ENCODE measurements at places on chromosomes 1 and 21.

GRCh38 chr21:38800924-38801744 is 4.6 kb upstream of the ETS2 start:
- DNase-seq: no peak

DNA sequence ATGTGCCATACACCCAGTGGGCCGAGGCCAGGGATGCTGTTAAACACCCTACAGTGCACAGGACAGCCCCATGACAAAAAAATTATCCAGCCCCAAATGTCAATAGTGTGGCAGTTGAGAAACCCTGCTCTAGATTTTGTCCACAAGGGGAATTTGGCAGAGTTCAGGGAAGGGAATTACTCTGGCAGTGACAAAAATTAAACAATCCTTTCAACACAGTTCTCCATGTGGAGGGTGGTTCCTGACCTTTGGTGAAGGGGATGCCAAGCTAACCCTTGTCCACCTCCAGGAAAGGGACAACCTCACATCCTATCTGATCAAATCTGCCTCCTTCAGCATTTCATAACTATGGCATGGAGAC is 28.4 kb upstream of the CD84 start:
- no peak for DNase-seq

DNA sequence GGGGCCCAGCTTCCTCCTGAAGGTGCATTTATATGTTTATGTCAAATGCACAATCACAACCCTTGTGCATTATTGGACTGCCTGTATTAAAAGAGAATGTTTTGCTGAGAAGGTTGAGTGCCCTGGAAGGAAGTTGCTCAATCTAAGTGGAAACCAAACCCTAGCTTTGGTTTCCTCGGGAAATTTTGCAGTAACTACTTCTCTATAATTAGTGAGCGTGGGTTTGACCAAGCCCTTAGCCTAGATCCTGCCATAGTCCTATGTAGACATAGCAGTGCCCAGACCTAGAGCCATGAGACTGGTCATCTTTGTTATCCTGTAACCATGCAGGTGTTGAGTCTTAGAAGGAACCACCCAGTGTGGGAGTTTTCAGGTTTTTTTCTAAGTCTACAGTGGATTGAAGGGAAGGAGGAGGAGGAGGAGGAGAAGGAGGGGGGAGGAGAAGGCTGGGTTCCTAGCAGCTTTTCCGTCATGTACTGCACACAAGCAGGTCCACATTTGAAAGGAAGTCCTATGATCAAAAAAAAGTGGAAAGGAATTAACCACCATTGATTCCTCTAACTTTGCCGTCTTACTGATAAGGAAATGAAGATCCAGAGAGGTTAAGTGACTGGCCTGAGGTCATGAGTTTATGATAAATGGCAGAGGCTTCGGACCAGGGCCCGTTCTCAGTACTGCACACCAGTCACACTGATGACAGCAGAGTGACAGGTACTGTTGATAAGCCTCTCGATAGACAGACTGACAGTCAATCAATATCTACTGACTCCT is 72.2 kb upstream of the LYST start:
- no peak for DNase-seq

DNA sequence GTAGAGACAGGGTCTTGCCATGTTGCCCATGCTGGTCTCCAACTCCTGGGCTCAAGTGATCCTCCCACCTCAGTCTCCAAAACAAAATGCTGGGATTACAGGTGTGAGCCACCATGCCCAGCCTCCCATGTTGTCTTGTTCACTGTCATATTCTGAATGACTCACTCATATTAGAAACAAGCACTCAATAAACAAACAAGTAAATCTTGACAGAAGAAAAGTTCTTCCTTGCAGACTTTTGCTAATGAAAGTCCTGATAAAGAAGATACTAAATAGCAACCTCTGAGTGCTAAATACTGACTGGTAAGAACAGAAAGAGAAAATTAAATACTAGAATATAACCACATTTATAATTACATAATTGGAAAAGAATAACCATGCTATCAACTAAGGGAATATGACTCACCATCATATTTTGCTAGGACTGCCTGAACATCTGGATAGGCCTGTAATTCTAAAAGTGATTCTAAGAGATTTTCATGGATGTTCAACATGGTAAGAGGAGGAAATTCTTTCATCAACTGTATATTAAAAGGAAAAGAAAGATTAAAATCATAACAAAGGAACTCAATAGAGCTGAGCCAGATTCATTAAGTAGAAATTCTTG is 37.3 kb downstream of the ST7L start:
- DNase-seq: no peak

DNA sequence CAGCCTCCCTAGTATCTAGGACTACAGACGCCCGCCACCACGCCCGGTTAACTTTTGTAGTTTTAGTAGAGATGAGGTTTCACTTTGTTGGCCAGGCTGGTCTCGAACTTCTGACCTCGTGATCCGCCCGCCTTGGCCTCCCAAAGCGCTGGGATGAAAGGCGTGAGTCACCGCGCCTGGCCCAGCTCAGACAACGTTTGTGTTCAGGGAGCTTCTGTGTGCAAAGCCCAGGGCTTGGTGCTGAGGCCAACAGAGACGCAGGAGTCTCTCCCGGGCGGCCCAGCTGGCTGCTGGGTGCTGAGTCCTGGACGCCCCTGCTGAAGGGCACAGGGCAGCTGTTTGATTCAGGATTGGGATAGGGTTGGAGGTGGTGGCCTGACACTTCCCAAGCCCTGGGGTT is 3.0 kb downstream of the PRKCZ start:
- DNase-seq: no peak

- no peak for DNase-seq
Observed at GRCh38 chr21:45374826-45375455, 30.0 kb upstream of the COL18A1 start.

DNA sequence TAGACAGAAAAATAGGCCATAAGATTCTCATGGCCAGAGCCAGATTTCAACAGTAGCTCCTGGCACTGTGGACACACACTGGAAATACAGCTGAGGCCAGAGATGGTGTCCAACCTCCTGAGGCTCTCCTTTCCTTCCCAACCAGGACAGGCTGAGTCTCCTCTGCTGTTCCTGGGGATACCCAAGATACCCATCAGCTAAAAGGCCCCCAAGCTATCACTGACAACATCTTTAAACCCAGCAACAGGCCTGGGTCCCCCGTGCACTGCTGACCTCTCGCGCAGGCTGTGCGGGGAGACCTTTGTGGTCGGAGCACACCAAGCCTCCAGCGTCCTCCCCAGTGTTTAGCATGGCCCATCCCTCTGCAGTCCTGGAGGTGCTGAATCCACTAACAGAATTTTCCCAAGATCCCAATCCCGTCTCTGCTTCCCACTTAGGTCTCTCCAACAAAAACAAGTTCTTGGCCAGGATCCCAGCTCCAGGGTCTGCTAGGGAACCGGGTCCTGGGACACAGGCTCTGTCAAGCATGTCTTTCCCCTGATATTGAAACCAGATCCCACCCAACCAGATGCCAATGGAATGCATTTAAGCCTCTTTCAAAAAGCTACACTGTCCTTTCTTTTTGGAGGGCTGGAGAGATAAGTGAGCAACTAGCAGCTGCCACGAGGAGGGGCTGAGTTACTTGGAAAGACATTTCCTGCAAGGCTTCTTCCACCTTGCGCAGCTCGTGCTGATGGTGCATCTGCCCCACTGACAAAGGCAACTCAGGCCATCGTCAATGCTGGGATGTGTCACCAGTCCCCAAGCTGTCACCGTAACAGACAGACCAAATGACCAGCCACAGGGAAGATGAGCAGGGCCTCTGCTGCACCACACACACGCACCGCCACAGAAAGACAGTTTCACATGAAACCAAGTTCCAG is 73.2 kb downstream of the BCAR3 start:
- DNase-seq: no peak

DNA sequence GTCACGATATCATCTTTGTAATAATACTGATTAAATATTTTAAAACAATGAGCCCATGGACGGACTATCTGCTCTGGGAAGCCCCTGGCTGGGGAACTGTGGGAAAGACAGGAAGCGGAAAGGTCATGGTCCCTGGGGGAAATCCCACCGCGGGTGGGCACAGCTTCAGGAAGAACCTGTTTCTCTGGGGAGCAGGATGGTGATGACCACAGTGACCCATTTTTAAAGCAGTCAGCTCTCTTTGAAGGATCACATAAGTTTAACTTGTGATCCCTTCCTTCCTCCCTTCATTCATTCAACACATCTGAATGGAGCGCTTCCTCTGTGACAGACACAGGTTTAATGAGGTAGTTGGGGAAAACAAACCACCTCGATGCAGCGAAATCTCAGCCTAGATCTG is 73.0 kb downstream of the DHRS3 start:
- DNase-seq: no peak

DNA sequence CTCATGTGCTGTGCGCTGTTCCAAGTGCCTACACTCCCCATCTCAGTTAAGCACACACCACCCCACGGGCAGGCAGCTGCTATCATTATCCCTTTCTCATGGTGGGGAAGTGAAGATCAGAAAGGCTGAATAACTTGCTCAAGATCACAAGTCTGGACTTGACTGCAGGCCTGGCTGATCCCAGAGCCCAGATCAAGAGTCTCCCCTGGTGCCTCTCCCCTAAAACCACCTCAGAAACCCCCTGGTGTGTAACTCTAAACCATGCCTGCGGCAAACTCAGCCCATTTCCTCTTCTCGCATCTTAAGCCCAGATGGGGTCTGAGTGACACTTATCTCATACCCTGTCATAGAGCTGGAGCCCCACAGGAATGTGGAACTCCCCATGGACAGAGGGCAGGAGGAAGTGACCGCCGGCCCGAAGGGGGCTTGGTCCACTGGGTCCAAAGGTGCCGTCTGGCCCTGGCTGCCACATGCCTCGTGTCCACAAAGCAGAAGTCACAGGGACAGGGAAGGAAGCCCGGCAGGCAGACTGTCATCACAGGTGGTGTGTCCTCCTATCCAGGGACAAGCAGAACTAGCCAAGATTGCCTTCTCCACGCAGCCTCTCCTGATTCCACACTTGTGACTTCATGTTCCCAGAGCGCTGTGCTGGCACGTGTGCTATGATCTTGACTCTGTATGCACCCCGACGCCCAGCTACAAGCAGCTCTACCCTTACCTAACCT is 92.1 kb downstream of the SYF2 start:
- DNase-seq: no peak

GRCh38 chr1:202107801-202108731 is 14.7 kb upstream of the GPR37L1 start:
- DNase-seq: no peak

GRCh38 chr1:245677461-245678240 is 522.9 kb downstream of the KIF26B start:
- no peak for DNase-seq

DNA sequence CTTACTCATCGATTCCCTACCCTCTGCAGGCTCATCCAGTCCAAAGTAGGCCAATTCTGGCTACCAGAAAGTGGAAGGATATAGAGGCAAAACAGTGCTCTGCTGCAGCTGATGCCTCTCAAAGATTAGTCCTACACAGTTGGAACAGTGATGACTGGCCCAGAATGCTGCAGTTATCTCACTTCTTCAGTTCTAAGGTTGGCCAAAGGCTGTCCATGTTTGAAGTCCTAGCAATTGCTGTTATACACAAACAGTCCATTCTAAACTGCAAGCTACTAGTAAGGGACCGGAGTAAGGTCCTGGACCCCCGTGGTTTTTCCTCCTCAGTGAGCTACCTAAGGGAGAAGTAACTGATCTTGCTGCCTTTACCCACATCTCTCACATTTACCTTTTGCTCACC is 129.1 kb upstream of the NRIP1 start:
- DNase-seq: no peak

- DNase-seq: no peak
Observed at GRCh38 chr1:211261229-211261628, 2.1 kb downstream of the RCOR3 start.

- DNase-seq: no peak
Observed at GRCh38 chr1:213689260-213689659, 298.5 kb upstream of the PROX1 start.

DNA sequence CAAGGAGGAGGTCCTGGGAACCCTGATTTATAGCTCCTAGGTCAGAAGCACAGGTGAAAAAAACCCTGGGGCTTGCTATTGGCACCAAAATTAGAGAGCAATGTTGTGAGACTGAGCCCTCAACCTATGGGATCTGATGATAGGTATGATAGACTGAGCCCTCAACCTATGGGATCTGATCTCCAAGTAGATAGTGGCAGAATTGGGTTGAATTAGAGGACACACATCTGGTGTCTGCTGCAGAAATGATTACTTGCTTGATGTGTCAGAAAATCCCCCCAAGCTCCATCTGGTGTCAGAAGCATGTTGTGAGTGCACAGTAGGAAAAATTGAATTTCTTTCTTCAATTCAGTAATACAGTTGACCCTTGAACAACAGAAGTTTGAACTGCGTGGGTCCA is 62.4 kb downstream of the MAP3K21 start:
- DNase-seq: no peak

- DNase-seq: no peak
Observed at GRCh38 chr1:41338820-41339219, 22.4 kb upstream of the FOXO6 start.

DNA sequence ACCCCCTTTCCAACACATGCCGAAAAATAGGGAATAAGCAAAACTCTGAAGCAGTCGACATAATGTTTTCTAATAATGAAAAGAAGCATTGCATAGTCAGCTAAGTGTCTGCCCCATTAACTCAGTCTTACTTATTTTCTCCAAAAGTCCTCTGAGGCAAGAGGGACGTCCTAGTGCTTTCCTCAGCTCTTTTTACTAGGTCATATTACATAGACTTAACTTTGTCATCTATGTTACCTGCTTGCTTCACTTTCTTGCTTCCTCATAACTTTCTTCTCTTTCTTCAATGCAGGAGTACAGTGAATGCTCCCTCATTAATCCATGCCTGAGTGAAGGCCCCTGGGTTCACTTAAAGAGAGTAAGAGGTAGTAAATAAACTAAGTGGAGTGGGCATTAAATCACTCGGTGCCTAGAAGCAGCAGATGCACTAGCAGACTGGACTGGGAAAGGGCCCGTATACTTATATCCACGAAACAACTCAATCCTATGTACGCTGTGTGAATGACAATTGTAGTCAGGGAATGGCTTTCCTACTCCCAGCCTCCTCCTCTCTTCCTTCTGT is 210.5 kb upstream of the SPAG17 start:
- no peak for DNase-seq

DNA sequence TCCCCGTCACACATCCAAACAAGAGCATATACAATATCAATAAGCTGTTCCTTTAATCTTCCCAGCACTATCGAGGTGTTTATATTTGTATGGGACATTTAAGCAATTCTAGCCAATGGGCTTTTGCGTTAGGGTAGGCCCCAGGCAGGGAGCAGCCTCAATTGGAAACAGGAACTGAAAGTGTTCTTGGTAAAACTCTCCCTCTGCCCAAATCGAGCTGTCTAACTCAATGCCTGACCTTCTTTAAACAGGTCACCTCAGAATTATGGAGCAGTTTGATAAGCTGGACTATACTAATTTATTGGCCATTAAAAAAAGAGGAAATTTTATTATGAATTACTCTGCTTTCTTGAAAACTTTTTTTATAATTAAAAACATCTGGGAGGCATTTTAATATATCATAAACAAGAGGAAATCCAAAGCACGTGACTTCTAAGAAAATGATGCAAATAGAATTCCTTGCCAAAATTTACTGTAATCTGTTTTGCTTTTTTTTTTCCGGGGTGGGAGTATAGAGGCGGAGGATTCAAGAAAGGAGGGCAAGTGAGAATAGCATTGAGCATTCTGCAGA is 498.1 kb downstream of the LMO4 start:
- peak; percentile 8 for DNase-seq

All from foreskin melanocyte (primary cell).